ENCODE measurements at places on chromosomes 1 and 21. TPM values are rescaled to one million over a fixed set of nuclear protein-coding genes. Genes with fewer than 3 reads are reported as not detected.

GRCh38 chr1:65097076-65097475 is 50.9 kb upstream of the AK4 start:
- no peak overlapping the region for H3K4me3 ChIP-seq
- H3K36me3 ChIP-seq, result no peaks in the 10 kb centered on the region

DNA sequence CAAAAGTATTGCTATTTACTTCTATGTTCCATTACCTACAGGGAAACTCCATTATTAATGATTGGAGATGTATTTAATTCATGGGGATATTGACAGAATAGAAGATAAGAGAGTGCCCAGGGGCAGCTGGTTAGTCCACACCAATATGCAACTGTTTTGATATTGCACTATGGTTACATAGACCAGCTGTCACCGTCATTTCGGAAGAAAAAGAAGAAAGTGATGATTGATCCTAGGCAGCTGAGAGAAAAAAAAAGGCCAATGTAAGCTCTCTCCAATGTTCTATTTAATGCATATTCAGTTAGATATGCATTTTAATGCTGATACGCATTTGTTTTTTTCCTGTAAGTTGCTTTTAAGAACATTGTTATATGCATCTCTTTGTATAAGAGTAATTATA is 1367.2 kb downstream of the KCNT2 start:
- H3K27ac ChIP-seq, result no peak overlapping the region
- H3K4me1 ChIP-seq, result no peaks in the 10 kb centered on the region
- H3K36me3 ChIP-seq, result no peaks in the 10 kb centered on the region
- H3K4me3 ChIP-seq, result no peak overlapping the region
- no peak for DNase-seq
- H3K27me3 ChIP-seq, result no peaks in the 10 kb centered on the region

GRCh38 chr1:17027403-17027802 is 15.7 kb upstream of the ATP13A2 start:
- no peak overlapping the region for H3K27ac ChIP-seq
- no peaks in the 10 kb centered on the region for H3K27me3 ChIP-seq
- no peaks in the 10 kb centered on the region for H3K4me1 ChIP-seq
- peaks cover 30% of the 10 kb centered on the region for H3K36me3 ChIP-seq
- H3K4me3 ChIP-seq, result no peak overlapping the region

Gene ELAPOR1
- 9.1 TPM for total RNA-seq

GRCh38 chr1:181189691-181190363 is 101.3 kb downstream of the IER5 start:
- H3K27me3 ChIP-seq, result no peaks in the 10 kb centered on the region
- H3K36me3 ChIP-seq, result no peaks in the 10 kb centered on the region

- no peaks in the 10 kb centered on the region for H3K36me3 ChIP-seq
- peaks cover 1% of the 10 kb centered on the region for H3K27me3 ChIP-seq
- no peak for DNase-seq
- peaks cover 6% of the 10 kb centered on the region for H3K4me1 ChIP-seq
- H3K4me3 ChIP-seq, result no peak overlapping the region
Observed at GRCh38 chr1:1914101-1914970, 724 bp upstream of the CALML6 start.

- no peaks in the 10 kb centered on the region for H3K36me3 ChIP-seq
- H3K27ac ChIP-seq, result no peak overlapping the region
- DNase-seq, result no peak
- H3K4me3 ChIP-seq, result no peak overlapping the region
Observed at GRCh38 chr1:218886101-218886871, 287.4 kb upstream of the LYPLAL1 start.

DNA sequence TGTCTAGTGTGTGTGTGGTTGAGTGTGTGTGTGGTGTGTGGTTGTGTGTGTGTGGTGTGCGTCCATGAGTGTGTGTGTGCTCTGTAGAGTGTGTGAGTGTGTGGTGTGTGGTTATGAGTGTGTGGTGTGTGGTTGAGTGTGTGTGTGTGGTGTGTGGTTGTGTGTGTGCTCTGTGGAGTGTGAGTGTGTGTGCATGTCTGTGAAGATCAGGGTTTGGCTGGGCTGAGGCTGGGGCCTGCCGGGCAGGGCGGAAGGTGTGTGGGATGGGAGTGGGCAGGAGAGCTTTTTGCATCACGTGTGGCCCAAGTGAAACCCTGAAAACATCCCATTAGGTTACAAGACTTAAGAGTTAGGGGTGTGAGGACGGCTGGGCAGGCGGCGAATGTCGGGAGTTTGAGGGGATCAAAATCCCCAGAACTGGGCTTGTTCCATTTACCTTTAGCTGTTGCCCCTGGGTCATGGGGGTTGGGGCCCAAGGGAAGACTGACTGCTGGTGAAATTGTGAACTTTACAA is 2.9 kb upstream of the FCMR start:
- peaks cover 11% of the 10 kb centered on the region for H3K36me3 ChIP-seq
- peaks cover 30% of the 10 kb centered on the region for H3K4me1 ChIP-seq
- no peak overlapping the region for H3K27ac ChIP-seq
- H3K27me3 ChIP-seq, result no peaks in the 10 kb centered on the region
- no peak overlapping the region for H3K4me3 ChIP-seq

Gene PLEKHN1
- 5.8 TPM for total RNA-seq

DNA sequence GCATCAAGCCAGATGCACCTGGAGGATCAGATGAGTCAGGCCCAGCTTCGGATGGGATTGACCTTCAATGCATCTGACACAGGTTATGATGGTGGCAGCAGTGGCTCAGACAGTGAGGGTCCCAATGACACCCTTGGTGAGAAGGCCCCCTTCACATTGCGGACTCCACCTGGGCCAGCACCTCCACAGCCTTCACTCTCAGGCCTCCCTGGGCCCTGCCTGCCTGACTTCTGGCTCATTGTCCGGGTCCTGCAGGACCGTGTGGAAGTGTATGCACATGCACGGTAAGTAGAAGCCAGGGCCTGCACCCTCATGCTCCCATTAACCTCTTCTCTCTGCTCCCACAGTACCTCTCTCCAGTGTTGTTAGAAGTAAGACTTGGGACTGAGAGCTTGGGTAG is 20.8 kb downstream of the HYI start:
- no peak overlapping the region for H3K4me3 ChIP-seq
- DNase-seq, result no peak
- no peaks in the 10 kb centered on the region for H3K27me3 ChIP-seq
- no peaks in the 10 kb centered on the region for H3K4me1 ChIP-seq
- H3K27ac ChIP-seq, result no peak overlapping the region

DNA sequence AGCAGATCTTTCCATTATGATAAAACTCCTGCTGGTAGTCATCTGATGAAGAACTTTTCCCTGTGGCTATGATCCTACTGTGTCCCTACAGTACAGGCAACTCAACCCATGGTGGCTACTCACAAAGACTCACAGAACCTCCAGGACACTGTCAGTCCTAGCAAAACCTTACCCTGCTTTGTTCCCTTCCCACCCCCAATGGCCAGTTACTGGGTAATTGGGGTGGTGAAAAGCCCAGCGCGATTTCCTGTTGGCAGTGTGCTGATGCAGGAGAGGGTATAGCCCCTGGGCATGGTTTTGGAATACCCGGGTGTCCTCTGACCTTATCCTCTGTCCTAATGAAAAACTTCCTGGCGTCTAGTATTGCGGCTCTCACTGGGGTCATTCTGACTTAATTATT is 533 bp upstream of the RGL1 start:
- H3K36me3 ChIP-seq, result peaks cover 9% of the 10 kb centered on the region
- DNase-seq, result no peak
- no peak overlapping the region for H3K4me3 ChIP-seq
- H3K27ac ChIP-seq, result no peak overlapping the region

- DNase-seq, result no peak
- no peak overlapping the region for H3K27ac ChIP-seq
- H3K27me3 ChIP-seq, result no peaks in the 10 kb centered on the region
- no peaks in the 10 kb centered on the region for H3K4me1 ChIP-seq
Observed at GRCh38 chr1:209150114-209150513, 433.4 kb upstream of the CAMK1G start.

Gene DAB1
- 0.46 TPM for total RNA-seq

All from activated CD4-positive, alpha-beta memory T cell treated with anti-CD3 and anti-CD28 coated beads for 36 hours (primary cell).